ENCODE measurements at places on chromosomes 3 and 15.

DNA sequence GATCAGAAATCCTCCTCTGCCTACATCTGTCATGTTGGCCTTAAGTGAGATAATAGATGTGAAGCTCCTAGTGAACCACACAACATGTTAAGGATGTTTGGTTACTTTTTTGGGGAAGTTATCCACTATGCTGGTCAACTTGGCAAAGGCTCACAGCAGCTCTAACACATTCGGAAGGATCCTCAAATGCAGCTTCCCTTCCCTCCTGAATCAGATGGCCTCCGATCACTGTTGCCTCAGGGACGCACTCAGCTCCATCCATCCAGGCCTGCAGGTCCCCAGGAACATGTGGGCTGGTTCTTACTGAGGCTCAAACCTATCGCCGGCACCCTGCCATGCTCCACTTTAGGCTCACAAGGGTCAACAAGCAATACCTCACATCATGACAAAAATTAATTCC is 67.9 kb downstream of the CORO2B start:
- DNase-seq, result no peak

- peak; percentile 11 for DNase-seq
Observed at GRCh38 chr15:85168642-85169173, 187.1 kb downstream of the PDE8A start.

DNA sequence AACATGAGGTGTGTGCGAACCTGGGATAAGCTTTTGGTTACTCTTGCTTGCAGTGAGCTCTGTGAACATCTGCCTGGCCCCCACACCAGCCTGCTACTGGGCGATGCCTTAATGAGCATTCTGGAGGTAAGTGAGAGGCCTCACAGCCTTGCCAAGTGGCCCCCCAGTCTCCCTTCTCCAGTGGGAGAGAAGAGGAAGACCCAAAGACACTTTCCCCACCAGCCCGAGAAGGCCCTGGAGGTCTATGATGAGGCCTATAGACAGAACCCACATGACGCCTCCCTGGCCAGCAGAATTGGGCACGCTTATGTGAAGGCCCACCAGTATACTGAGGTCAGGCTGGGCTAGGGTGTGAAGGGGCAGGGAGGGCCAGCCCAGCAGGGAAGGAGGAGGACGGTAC is 22.5 kb downstream of the TTC21A start:
- no peak for DNase-seq

GRCh38 chr3:150779402-150779858 is 16.5 kb upstream of the SIAH2 start:
- no peak for DNase-seq

DNA sequence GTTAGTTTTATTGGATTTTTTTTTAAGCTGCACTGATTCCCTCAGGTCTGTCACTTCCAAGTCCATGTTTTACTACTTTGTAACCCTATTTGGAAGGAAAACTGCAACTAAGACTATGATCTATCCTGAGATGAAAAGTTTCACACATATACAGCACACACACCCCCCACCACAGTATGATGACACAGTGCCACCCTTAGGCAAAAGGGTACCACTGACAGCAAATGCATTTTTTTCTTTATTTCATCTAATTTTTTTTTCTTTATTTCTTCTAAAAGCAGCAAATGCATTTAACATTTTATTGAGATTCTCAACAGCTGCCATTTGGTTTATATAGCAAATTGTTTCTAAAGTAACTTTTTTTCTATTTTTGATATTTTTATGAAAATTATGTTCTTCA is 21.2 kb downstream of the NGRN start:
- no peak for DNase-seq

DNA sequence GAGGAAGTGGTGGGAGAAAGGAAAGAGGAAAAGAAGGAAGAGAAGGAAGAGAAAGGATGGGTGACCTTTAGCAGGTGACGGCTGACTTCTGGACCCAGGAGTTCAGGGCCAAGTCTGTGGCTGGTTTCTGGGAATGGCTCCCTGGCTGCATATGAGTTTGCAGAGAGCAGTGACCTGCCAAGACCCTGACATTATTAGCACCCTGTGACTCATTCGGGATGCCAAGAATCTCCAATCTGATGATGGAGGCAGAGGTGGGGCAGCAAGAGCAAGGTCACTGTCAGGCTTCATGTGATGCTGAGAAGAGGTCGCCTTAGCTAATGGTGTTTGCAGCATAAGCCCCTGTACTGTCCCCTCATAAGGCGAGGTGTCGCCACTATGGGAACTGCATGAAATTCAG is 42.6 kb downstream of the MYZAP start:
- DNase-seq, result no peak

GRCh38 chr3:100695696-100696095 is 13.6 kb upstream of the TFG start:
- DNase-seq, result no peak

DNA sequence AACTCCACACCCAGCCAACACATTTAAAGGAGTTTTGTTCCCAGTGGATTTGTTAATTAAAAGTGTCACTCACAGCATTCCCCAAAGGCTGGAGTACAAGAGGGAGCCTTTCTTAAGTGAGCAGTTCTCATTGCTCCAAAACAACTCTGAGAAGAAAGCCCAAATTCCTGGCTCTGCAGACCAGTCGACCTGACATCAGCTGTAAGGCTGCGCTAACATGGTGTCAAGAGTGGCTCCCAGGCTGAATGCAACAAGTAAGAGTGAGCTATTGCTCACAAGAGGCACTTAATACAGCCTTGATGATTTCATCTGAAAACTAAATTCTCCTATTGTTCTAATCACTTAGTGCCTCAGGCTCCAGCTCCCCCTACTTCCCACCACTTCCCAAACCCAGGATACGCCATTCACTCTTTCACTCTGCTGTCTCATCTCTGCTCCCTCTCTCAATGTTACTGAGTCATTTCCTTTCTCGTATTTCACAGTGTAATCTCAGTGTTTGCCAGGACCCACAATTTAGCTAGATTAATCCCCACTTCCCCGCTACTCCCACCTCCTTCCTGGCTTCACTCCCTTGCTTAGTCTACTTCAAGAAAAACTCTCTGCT is 81.8 kb downstream of the WWTR1 start:
- DNase-seq, result no peak

DNA sequence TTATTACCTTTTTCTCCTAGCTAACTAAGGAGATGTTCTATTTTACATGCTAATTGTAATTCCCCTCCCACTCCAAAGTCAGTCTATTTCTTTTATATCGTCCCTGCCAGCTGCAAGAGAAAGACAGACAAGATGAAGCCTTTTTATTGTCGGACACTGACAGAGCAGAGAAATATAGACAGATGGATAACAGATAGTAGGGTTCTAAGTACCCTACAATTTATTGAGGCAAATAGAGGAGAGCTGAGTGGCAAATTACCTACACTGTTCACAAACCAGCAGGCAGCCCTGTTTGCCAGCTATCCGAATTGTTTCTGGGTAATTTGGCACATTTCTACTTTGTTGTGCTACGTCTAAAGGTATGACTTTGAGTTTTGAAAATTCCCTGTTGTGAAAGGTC is 392.3 kb upstream of the ZNF717 start:
- no peak for DNase-seq

- no peak for DNase-seq
Observed at GRCh38 chr3:77825001-77825827, 785.3 kb downstream of the ROBO2 start.

GRCh38 chr15:96330450-96331143 is at the start of gene NR2F2:
Gene NR2F2 (plus strand): TSS chr15:96330700. CDS start chr15:96332106, 1,406 bp downstream.
- DNase-seq, result peak; percentile 17

GRCh38 chr15:63048115-63048775 is 5.7 kb downstream of the TPM1 start:
- peak; percentile 84 for DNase-seq

DNA sequence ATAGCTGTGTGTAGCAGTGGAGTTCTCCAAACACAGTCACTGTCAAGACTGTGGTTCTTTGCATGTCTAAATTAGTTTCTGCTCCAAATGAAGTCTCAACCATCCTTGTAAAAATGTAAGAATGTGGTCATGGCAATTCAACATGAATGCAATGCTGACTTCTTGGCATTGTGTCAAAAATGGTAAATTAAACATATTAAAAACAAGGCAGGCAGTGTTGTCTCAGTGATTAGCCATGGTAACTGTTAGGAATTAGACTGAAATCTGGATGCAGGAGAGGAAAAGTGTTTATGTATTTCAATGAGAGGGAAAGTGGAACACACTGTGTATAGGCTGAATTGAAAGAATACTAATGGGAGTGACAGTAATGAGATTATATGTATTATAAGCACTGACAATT is 597.2 kb downstream of the EDEM1 start:
- DNase-seq, result no peak

DNA sequence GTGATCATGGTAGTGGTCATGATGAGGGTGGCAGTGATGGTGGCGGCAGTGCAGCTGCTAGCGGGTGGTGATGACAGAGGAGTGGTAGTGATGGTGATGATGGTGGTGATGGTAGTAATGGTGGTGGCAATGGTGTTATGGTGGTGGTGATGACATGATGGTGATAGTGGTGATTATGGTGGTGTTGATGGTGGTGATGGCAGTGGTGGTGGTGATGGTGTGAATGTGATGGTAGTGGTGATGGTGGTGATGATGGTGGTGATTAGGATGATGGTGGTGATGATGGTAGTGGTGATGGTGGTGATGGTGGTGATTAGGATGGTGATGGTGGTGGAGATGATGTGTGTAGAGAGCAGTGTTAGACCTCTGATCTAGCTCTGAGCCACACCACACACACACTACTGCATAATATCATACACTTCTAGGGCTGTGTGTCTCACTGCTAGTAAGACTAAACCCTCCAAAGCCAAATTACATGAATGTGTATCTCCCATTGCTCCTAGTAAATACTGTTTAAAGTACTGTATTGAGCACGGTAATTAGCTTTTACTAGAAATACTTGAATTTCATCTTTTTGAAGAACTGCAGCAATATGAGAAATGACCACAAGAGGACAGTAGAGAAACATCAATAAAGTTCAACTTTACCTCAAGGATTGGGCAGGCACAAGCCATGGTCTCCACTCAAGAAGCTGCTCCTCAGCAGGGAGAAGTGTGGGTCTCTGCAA is 28.8 kb downstream of the TMED3 start:
- no peak for DNase-seq

- DNase-seq, result no peak
Observed at GRCh38 chr3:151226088-151226563, 23.1 kb upstream of the GPR171 start.

- no peak for DNase-seq
Observed at GRCh38 chr3:67517781-67518180, 136.6 kb downstream of the SUCLG2 start.

- no peak for DNase-seq
Observed at GRCh38 chr15:85792102-85792731, 2.5 kb downstream of the KLHL25 start.

GRCh38 chr3:106530367-106530766 is 661.6 kb upstream of the CBLB start:
- no peak for DNase-seq

GRCh38 chr3:61632568-61633175 is 71.3 kb downstream of the PTPRG start:
- DNase-seq, result no peak

GRCh38 chr15:99443056-99443756 is 122.6 kb upstream of the MEF2A start:
- DNase-seq, result no peak

- DNase-seq, result no peak
Observed at GRCh38 chr3:23157331-23157730, 45.8 kb upstream of the UBE2E2 start.

- no peak for DNase-seq
Observed at GRCh38 chr3:184005941-184006507, 11.7 kb downstream of the ABCC5 start.
